ENCODE measurements at places on chromosomes 5 and 9.

GRCh38 chr9:126857261-126857960 is 3.0 kb upstream of the ZBTB34 start:
- no peak overlapping the region for H3K4me3 ChIP-seq
- DNase-seq = no peak
- H3K4me1 ChIP-seq = peaks cover 9% of the 10 kb centered on the region
- no peaks in the 10 kb centered on the region for H3K36me3 ChIP-seq

- H3K36me3 ChIP-seq = no peaks in the 10 kb centered on the region
- H3K4me1 ChIP-seq = peaks cover 3% of the 10 kb centered on the region
- H3K4me3 ChIP-seq = no peak overlapping the region
- DNase-seq = no peak
- H3K27ac ChIP-seq = no peak overlapping the region
- H3K27me3 ChIP-seq = no peaks in the 10 kb centered on the region
These were observed 140.4 kb downstream of the GABBR2 start for GRCh38 chr9:98568234-98568908.

DNA sequence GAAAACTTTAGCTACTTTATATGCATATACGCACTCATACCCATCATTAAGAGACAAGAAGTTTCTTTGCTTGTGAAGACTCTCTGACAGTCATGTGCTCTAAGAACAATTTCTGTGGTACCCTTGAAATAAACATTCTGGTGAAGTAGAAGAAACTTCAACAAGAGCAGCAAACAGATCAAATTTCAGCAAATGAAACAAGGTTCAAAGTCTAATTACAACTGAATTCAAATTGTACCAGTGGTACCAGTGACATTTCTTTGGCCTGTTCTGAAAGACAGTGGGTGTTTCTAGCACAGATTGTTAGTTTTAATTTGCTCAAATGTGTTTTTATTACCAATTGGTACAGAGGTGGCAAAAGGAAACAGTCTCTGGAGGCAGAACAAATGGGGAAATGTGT is 391.0 kb downstream of the CHSY3 start:
- H3K36me3 ChIP-seq = no peaks in the 10 kb centered on the region
- H3K27me3 ChIP-seq = no peaks in the 10 kb centered on the region
- no peak for DNase-seq
- no peak overlapping the region for H3K27ac ChIP-seq
- no peaks in the 10 kb centered on the region for H3K4me1 ChIP-seq

GRCh38 chr5:3103262-3103811 is 351.9 kb upstream of the IRX2 start:
- H3K27ac ChIP-seq = no peak overlapping the region
- DNase-seq = no peak
- no peak overlapping the region for H3K4me3 ChIP-seq
- no peaks in the 10 kb centered on the region for H3K36me3 ChIP-seq
- no peaks in the 10 kb centered on the region for H3K4me1 ChIP-seq

GRCh38 chr9:93456022-93456421 is 2.6 kb upstream of the FAM120AOS start:
- H3K27me3 ChIP-seq = no peaks in the 10 kb centered on the region
- no peak for DNase-seq
- H3K4me3 ChIP-seq = peak overlapping the region; percentile 51
- no peaks in the 10 kb centered on the region for H3K36me3 ChIP-seq
- peaks cover 4% of the 10 kb centered on the region for H3K4me1 ChIP-seq

DNA sequence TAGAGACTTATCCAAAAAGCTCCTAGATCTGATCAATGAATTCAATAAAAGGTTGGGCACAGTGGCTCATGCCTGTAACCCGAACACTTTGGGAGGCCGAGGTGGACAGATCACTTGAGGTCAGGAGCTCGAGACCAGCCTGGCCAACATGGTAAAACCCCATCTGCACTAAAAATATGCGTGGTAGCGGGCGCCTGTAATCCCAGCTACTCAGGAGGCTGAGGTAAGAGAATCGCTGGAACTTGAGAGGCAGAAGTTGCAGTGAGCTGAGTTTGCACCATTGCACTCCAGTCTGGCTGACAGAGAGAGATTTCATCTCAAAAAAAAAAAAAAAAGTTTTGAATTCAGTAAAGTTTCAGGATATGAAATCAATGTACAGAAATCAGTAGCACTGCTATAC is 20.0 kb downstream of the DCTN4 start:
- H3K4me1 ChIP-seq = peaks cover 14% of the 10 kb centered on the region
- no peak overlapping the region for H3K4me3 ChIP-seq
- H3K27me3 ChIP-seq = no peaks in the 10 kb centered on the region
- H3K27ac ChIP-seq = no peak overlapping the region
- H3K36me3 ChIP-seq = peaks cover 2% of the 10 kb centered on the region

DNA sequence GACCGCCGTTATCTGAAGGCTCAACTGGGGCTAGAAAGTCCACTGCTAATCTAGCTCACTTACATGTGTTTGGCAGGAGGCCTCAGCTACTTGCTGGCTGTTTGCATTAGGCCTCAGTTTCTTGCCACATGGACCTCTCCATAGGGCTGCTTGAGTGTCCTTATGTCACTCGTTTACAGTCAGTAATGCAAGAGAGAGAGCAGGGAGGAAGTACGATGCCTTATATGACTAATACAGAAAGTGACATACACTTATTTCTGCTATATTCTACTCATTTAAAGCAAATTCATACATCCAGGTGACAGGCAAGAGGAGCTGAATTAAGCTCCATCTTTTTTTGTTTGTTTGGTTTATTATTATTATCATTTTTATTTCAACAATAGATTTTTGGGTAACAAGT is 179.6 kb downstream of the LURAP1L start:
- H3K27ac ChIP-seq = no peak overlapping the region
- no peaks in the 10 kb centered on the region for H3K36me3 ChIP-seq
- no peaks in the 10 kb centered on the region for H3K27me3 ChIP-seq
- H3K4me3 ChIP-seq = no peak overlapping the region
- DNase-seq = no peak

GRCh38 chr5:165014439-165014838 is 1509.0 kb downstream of the MAT2B start:
- no peak for DNase-seq
- no peaks in the 10 kb centered on the region for H3K36me3 ChIP-seq
- H3K4me3 ChIP-seq = no peak overlapping the region
- no peaks in the 10 kb centered on the region for H3K4me1 ChIP-seq

DNA sequence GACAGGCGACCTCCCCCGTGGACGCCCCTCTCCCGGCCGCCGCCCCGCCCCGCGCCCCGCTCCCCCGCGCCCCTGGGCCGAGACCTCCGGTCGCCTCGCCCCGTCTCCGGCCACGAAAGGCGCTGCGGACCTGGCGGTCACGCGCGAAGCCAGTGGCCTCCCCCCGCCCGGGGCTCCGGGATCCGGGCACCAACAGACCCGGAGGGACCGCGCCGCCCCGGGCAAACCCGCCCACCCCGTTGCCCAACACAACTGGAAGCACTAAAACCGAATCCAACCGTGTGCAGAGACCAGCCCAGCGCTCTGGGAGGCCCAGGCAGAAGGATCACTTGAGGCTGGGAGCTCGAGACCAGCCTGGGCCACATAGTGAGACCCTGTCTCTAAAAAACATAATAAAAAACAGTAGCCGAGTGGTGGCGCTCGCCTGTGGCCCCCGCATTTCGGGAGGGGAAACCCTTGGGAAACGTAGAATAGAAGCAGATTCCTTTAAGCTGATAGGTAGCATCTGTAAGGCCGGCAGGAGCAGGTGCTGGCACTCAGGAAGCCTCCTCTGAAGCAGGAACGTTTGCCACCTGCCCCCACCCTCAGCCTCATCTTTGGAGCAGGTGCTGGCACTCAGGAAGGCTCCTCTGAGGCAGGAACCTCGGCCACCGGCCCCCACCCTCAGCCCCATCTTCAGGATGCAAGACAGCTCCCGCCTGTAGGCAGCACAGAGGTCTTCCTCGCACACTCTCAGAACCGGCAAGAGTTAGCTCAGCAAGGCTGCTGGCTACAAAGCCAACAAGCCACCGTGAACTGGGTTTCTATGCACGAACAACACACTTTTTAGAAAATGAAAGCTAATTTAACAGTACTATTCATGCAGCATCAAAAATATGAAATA is 4.6 kb upstream of the SLC9A3 start:
- no peaks in the 10 kb centered on the region for H3K36me3 ChIP-seq
- peaks cover 9% of the 10 kb centered on the region for H3K27me3 ChIP-seq
- DNase-seq = no peak
- H3K4me1 ChIP-seq = peaks cover 23% of the 10 kb centered on the region

DNA sequence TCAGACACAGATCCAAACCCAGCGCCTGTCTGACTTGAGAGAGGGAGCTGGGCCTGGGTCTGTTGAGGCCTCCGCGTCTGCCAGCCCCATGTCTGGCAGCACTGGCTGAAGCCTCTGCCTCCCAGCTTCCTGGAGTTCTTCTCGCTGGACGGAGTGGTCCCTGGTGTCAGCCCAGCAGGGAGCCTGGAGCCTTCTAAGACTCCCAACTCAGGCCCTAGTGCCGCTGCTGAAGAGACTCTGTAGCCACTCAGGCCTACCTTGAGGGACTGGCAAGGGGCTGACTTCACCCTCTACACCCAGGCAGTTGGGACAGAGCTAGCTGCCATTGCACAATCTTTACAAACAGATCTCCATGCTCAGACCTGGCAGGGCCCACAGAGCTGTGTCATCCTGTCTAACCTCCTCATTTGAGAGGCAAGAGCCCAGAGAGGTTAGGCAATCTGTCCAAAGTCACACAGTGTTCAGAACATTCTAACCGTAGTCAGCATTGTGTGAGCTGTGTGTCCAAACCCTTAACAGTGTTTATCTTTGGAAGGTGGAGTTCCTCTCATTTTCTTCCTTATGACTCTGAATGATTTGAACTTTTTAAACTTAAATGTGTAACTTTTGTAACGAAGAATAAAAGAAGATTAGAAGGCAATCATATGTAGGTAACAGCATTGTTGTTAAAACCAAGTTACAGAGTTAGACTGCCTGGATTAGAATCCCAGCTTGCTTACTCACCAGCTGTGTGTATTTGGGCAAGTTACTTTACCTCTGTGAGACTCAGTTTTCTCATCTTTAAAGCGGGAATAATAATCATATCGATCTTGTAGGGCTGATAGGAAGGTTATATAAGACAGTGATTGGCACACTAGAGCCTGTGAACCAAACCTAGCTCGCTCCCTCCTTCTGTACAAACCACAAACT is 4.6 kb upstream of the DUSP1 start:
- no peak for DNase-seq
- H3K36me3 ChIP-seq = no peaks in the 10 kb centered on the region
- no peak overlapping the region for H3K27ac ChIP-seq
- no peak overlapping the region for H3K4me3 ChIP-seq

DNA sequence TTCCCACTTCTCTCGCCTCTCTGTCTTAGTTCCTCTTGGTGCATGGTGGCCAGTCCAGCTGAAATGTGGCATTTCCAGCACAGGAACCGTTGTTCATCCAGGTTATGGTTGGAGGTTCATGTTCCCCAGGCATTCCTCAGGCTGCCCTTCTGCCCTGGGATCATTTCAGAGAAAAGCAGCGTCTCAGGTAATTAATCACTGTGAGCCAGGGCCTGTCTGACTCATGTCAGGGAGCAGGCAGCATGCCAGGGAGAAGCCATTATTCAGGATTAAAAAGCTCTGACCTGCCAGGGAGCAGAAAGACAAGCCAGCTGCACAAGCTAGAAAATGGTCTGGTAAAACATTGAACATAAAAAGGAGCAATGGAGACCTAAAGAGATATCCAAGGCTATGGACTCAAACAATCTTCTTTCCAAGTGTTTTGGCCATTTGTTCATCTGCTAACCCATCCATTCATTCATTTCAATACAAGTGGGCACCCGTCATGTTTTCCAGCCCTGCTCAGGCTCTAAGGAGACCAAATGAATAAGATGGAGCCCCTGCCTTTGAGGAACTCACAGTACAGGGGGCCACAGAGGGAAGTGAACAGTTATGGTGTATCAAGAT is 241.4 kb downstream of the DRD1 start:
- no peak overlapping the region for H3K4me3 ChIP-seq
- H3K36me3 ChIP-seq = no peaks in the 10 kb centered on the region
- no peaks in the 10 kb centered on the region for H3K27me3 ChIP-seq
- no peaks in the 10 kb centered on the region for H3K4me1 ChIP-seq
- no peak for DNase-seq

GRCh38 chr5:3310541-3311261 is 284.9 kb upstream of the IRX1 start:
- H3K27ac ChIP-seq = no peak overlapping the region
- H3K36me3 ChIP-seq = no peaks in the 10 kb centered on the region
- no peaks in the 10 kb centered on the region for H3K4me1 ChIP-seq
- no peak for DNase-seq
- no peak overlapping the region for H3K4me3 ChIP-seq
- H3K27me3 ChIP-seq = no peaks in the 10 kb centered on the region

GRCh38 chr5:159697530-159697929 is 218.8 kb upstream of the ADRA1B start:
- no peak overlapping the region for H3K27ac ChIP-seq
- H3K36me3 ChIP-seq = no peaks in the 10 kb centered on the region
- DNase-seq = no peak
- no peaks in the 10 kb centered on the region for H3K4me1 ChIP-seq
- no peak overlapping the region for H3K4me3 ChIP-seq

DNA sequence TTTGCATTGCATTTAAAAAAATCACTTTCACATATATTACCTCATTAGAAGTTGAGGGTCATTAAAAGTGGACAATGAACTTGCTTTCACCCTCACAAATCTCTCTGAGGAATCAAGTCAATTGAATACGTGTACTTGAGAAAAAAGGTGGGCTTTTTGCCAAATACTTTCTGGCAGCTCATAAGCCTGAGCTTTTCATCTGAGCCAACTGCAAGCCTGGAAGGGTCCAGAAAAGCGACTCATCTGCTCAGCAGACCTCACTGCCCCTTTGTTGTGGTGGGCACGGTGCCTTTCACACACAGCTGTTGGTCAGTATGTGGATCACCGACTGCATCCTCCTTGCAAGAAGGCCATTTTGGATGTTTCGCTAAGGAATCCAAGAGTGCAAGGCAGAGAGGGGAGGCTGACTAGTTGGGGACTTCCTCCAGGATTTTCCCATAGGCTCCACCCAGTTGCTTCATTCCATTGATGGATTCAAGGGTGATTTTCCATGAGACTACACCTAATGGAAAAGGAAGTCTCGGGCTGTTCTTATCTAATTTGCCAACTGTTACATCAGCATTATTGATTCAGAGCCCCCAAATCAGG is 564.7 kb downstream of the PDE4D start:
- H3K4me1 ChIP-seq = no peaks in the 10 kb centered on the region
- no peak overlapping the region for H3K4me3 ChIP-seq
- DNase-seq = no peak
- no peak overlapping the region for H3K27ac ChIP-seq
- no peaks in the 10 kb centered on the region for H3K27me3 ChIP-seq
- no peaks in the 10 kb centered on the region for H3K36me3 ChIP-seq
